ENCODE measurements at places on chromosomes 1 and 21. TPM values are rescaled to one million over a fixed set of nuclear protein-coding genes. Genes with fewer than 3 reads are reported as not detected.

The TRNP1 gene
- total RNA-seq: 0.34 TPM

The AADACL4 gene
- total RNA-seq: not detected

The KCND3 gene
- total RNA-seq: 5.1 TPM

The MYOM3 gene
- 0.94 TPM for total RNA-seq

The CNKSR1 gene
- total RNA-seq: not detected

The ALX3 gene
- total RNA-seq: not detected

The FAAH gene
- 11.9 TPM for total RNA-seq
